ENCODE measurements at places on chromosomes 2 and 18. TPM values are rescaled to one million over a fixed set of nuclear protein-coding genes. Genes with fewer than 3 reads are reported as not detected.

- no peak for DNase-seq
These were observed 139.1 kb downstream of the VWC2L start for GRCh38 chr2:214549946-214550345.

DNA sequence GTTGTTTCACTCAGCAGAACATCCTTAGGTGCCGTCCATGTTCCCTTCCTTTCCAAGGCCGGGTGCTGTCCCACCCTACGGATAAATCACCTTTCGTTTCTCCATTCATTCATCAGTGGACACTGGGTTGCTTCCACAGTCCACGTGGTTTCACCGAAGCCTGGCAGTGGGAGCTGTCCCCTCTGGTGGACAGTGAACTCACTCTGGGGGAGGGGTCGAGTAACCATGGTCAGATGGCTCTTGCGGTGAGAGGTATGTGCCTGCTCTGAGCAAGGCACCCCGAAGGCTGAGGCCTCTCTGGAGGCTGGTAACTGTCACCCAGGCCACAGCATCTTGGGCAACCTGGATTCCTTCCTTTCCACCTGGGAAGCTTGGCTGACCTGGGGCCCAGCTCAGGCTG is 61.5 kb upstream of the TWIST2 start:
- DNase-seq = no peak

DNA sequence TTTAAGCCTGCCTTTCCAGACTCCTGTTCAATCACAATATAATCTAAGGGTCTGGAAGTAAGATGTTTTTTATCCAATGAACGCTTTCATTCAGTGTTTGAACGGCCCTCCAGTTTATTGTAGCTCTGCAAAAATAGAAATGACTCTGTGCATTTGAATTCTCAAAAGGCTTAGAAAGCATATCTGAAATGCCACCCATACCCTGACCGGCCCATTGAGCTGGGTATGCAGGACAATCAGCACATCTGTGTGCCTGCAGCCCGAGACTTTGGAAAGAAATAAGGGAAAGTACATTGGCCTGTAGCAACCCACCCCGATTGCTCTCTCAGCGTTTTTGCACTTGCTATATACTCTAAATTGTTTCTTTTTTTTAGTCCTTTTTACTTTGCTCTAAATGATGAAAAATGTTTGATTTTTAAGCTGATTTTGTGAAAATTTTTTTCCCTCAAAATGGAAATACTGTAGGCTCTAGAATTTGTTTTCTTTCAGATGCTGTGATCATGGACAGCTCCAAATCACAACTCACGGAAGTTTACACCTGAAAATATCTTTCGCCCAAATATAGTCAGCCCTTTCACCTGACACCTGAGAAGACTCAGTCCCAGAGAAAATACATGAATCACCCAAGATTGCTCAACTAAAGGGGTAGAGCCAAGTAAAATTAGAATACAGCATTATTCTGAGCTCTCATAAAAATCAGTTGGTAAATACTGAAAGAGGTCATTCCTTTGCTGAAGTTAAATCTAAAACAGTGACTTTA is 194.5 kb upstream of the SIX3 start:
- DNase-seq = peak; percentile 71

GRCh38 chr2:36371070-36371874 is 15.7 kb downstream of the CRIM1 start:
- DNase-seq = peak; percentile 68

- DNase-seq = no peak
These were observed 19.4 kb downstream of the INHBB start for GRCh38 chr2:120365236-120365793.

- no peak for DNase-seq
These were observed 149.3 kb upstream of the HAAO start for GRCh38 chr2:42941633-42942176.

DNA sequence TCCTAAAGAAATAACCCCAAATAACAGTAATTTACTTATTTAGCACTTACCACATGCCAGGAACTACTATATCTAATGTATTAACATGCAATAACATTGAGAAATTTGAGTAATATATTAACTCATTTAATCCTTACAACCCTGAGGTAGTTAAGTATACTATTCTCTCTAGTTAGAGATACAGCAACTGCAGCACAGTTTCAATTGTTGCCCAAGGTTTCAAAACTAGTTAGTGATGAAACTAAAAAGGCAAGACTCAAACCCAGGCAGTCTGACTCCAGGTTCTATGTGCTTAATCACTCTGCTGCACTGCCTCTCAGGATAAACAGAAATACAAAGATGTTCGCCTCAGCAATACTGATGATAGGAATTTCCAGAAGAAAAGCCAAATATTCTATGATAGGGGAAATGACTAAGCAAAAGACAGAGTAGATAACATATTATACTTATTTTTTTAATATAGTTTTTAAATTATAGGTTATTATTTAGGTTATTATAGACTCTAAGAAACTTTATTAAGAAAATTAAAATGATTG is 88.0 kb downstream of the SS18 start:
- DNase-seq = no peak

DNA sequence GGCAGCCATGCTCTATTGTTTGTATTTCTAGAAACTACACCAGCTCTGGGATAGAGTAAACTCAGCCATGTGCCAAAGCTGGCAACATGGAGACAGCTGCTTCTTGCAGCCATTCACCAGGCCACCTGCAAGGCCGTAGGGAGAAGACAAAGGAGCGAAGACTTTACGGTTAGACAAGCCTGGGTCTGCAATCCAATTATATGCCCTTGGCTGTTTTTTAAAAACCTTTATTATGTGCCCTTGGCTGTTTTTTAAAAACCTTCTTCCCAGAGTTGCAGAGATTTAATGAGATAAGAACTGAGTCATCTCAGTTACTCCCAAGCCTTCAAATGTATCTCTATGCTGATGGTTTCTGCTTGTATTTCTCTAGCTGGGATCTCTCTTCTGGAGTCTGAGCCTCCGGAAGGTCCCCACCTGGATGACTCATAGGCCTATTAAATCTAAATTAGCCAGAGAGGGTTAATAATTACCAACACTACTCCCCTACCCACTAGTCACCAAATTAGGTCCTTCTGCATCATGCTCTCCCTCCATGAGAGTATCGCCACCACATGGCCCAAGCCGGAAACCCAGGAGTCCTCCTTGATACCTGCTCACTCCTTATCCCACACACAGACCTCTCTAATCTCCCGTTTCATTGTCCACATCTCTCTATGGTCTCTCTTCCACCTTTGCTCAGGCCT is 17.5 kb upstream of the DPP4 start:
- peak; percentile 42 for DNase-seq

DNA sequence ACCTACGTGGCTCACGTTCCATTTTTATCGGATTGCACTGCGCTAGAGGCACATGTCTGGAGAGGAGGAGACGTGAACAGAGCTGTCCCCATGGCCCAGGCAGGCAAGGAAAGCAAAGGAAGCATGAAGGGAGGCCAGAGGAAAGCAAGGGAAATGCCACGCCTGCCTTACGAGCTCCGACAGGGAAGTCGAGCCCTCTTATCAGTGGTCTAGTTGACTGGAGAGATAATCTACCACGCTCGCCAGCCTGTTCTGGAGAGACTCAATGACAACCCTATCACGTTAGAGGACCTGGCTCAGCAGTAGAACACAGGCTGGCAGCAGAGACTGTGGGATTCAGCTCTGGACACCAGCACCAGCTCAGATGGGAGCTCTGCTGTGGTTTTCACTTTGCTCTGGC is 202.6 kb upstream of the ID2 start:
- no peak for DNase-seq

- DNase-seq = peak; percentile 88
These were observed 85.7 kb downstream of the COPS8 start for GRCh38 chr2:237171396-237171795.

GRCh38 chr2:60215386-60215901 is 338.0 kb downstream of the BCL11A start:
- DNase-seq = no peak

DNA sequence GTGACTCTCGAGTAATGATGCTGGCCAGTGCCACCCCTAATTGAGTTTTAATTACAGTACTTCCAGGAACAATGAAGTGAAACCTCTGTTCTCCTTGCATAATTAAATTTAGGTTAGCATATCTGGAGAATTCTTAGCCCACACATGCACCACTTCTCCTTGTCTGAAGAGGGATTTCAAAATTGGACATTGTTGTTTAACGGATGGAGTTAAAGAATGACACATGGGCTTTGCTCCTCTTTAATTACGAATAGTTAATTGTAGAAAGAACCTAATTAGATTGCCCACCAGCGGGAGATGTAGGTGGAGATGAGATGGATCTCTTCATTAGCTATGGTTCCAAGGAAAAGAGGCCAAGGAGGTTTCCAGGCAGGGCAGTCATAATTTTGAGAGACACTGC is 33.1 kb upstream of the EN1 start:
- no peak for DNase-seq

- DNase-seq = no peak
These were observed 55.4 kb upstream of the MAP2 start for GRCh38 chr2:209368406-209368805.

DNA sequence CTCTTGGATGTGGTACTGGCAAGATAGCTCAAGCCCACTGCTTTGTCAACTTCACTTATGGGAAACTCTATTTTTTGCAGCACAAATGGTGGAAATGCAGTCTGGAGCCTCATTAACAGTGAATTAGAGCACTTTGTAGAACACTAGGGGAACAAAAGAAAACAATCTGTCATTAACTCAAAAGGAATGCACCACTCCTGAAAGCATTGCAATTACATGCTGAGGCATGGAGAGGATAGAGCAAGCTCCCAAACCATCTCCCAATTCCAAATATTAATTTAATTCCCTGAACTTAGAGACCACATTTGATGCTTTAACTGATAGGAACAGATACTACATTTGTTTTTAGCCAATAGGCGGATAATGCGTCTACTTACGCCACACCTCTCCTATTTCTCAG is 32.8 kb upstream of the TANC1 start:
- DNase-seq = no peak

DNA sequence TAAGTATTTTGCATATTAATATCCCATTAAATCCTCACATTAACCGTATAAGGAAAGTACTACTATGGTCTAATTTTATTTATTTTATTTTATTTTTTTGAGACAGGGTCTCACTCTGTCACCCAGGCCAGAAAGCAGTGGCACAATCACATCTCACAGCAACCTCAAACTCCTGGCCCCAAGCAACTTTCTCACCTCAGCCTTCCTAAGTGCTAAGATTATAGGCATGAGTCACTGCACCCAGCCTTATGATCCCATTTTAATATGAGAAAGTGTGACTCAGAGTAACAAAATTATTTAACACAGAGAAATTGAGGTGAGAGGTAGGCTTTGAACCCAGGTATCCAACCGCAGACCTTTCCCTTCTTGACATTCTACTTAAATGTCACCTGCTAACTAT is 330.0 kb upstream of the POU3F3 start:
- DNase-seq = peak; percentile 29

DNA sequence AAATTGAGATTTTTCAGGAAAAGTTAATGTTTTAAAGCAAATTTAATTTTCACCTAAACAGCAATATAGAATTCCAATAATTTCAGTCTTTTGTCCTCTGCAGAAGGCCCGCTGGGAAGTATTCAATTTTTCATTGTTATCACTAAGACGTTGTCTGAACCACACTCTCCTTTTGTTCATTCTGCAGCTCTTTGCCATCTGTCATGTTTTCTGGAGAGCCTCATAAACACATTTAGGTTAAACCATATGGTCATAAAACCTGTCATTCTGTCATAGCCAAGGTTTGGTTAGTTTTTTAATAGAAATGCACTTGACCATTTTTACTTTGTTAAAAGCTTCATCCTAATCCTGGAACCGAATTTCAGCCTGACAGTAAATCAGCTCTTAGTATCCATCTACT is 54.0 kb upstream of the PGAP1 start:
- no peak for DNase-seq

DNA sequence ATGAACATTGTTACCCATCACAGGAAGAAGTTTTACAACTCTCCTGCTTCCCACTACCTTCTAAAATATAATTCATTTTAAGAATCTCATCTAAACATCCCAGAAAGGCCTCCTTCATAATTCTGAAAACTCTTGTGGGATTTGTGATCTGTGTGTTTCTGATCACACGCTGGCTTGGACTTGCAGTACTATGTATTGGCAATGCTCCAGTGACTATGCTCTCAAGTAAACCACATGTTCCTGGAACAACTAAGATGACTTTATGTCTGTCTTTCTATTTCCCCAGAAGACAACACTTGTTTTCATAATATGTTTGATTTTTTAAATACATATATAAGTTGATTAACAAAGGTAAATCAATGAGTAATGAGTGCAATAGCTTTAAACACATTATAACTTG is 376.6 kb upstream of the NETO1 start:
- DNase-seq = no peak

- DNase-seq = no peak
These were observed 188.4 kb upstream of the RASGRP3 start for GRCh38 chr2:33288011-33288410.

- no peak for DNase-seq
These were observed 115.3 kb upstream of the STPG4 start for GRCh38 chr2:47270421-47270820.

DNA sequence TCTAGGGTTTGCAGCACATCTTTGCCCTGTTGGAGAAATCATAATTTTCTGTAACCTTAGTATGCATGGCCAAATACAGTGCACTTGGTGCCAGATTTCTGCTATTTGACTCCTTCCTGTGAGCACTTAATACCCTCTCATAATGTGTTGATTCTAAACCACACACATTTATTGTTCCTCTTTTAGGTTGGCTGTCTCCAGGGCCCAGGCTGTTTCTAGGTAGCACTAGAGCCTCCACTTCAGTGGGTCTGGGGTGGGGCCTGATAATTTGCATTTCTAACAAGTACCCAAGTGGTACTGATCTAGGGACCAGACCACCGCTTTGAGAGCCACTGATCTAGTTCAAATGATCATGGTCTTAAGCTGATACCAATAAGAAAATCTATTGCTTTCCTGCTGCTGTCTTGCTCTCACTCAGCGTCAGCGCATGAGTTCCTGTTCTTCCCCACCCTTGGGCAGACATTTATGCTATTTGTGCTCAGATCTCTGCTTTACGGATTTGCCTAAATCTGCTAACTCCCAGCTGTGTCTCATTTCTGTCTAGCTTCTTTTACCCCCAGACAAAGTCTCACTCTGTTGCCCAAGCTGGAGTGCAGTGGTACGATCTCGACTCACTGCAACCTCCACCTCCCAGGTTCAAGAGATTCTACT is 7.4 kb downstream of the PTRHD1 start:
- no peak for DNase-seq

GRCh38 chr2:98573426-98573825 is 34.9 kb downstream of the COA5 start:
- DNase-seq = no peak

DNA sequence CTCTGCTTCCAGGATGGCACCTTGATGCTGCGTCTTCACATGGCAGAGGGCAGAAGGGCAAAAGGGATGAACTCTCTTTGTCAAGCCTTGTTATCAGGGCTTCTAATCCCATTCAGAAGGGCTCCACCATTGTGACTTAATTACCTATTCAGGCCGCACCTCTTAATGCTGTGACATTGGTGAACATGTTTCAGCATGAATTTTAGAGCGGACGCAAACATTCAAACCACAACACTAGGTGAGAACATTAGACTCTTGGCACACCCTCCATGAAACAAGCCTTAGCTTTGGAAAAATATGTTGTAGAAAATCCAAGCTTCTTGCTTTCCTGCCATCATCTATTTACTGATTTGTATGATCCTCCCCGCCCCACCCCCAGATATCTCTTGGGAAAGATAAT is 17.9 kb downstream of the DAW1 start:
- peak; percentile 72 for DNase-seq

Gene DARS1
- 66.5 TPM for total RNA-seq

Gene HS1BP3
- total RNA-seq = 25.1 TPM

Gene OR6B2
- total RNA-seq = not detected

Gene MTCL1
- total RNA-seq = 11.6 TPM

Gene ARHGAP28
- 3.0 TPM for total RNA-seq

Data from MCF 10A (cell line).